NCI-H460 (cell line): ENCODE measurements at places on chromosomes 12 and 14. TPM values are rescaled to one million over a fixed set of nuclear protein-coding genes. Genes with fewer than 3 reads are reported as not detected.

Gene MEG3
- 0.69 TPM in 1 of 2 replicates, not detected in the other for total RNA-seq

Gene KLRC2
- total RNA-seq = 0.22 TPM in 1 of 2 replicates, not detected in the other

Gene TAS2R30
- total RNA-seq = 1.4 and 1.8 TPM in 2 replicates

Gene IL22
- total RNA-seq = not detected in 2 replicates

Gene ACVRL1
- total RNA-seq = not detected in 2 replicates

Gene ACYP1
- 36.1 and 39.9 TPM in 2 replicates for total RNA-seq

Gene ADGRD1
- 206 and 239 TPM in 2 replicates for total RNA-seq

Gene KRT84
- total RNA-seq = not detected in 2 replicates

Gene SYNE3
- total RNA-seq = 2.7 and 4.0 TPM in 2 replicates

Gene ACOT6
- not detected in 2 replicates for total RNA-seq

Gene TXNRD1
- total RNA-seq = 1,614 and 1,733 TPM in 2 replicates

Gene C14orf119
- 41.5 and 45.7 TPM in 2 replicates for total RNA-seq

Gene BEGAIN
- total RNA-seq = 37.8 and 40.0 TPM in 2 replicates

Gene CLEC1B
- total RNA-seq = not detected in 2 replicates

Gene ST8SIA1
- total RNA-seq = not detected in 2 replicates

Gene EP400
- 11.4 and 12.5 TPM in 2 replicates for total RNA-seq

Gene CACNA2D4
- total RNA-seq = not detected in 2 replicates

Gene ZNF268
- 22.3 and 25.9 TPM in 2 replicates for total RNA-seq

Gene AGAP2
- total RNA-seq = 0.06 TPM in 1 of 2 replicates, not detected in the other

Gene GCH1
- total RNA-seq = 11.5 and 15.2 TPM in 2 replicates

Gene TAS2R10
- total RNA-seq = 0.25 TPM in 1 of 2 replicates, not detected in the other

Gene PLEKHH1
- 9.3 and 12.5 TPM in 2 replicates for total RNA-seq

Gene CIROP
- total RNA-seq = not detected in 2 replicates

Gene LRIG3
- 8.7 and 13.0 TPM in 2 replicates for total RNA-seq

Gene OTOGL
- total RNA-seq = 2.9 and 3.4 TPM in 2 replicates

Gene TSPAN8
- total RNA-seq = 39.5 and 39.6 TPM in 2 replicates

Gene PTPN21
- total RNA-seq = 3.8 and 5.0 TPM in 2 replicates

Gene OSBPL8
- total RNA-seq = 37.7 and 43.4 TPM in 2 replicates

Gene DGLUCY
- total RNA-seq = 3.9 and 8.3 TPM in 2 replicates

Gene ZNF891
- 2.5 and 3.6 TPM in 2 replicates for total RNA-seq

Gene TMEM132D
- not detected in 2 replicates for total RNA-seq

Gene CATSPERB
- 0.06 and 0.20 TPM in 2 replicates for total RNA-seq

Gene CYP46A1
- total RNA-seq = 0.02 TPM in 1 of 2 replicates, not detected in the other

Gene C3AR1
- not detected in 2 replicates for total RNA-seq

Gene SLC5A8
- not detected in 2 replicates for total RNA-seq

Gene GYS2
- not detected in 2 replicates for total RNA-seq

Gene INSM2
- total RNA-seq = not detected in 2 replicates
